ENCODE measurements at places on chromosomes 4 and X. TPM values are rescaled to one million over a fixed set of nuclear protein-coding genes. Genes with fewer than 3 reads are reported as not detected.

HHIP gene
- 0.53 TPM for total RNA-seq

BRS3 gene
- not detected for total RNA-seq

SPANXN3 gene
- not detected for total RNA-seq

PARM1 gene
- total RNA-seq: 0.07 TPM

UBA1 gene
- 178 TPM for total RNA-seq

ZNF185 gene
- total RNA-seq: 23.3 TPM

FGF13 gene
- total RNA-seq: not detected

XKRX gene
- 0.14 TPM for total RNA-seq

MAOB gene
- not detected for total RNA-seq

DUSP9 gene
- total RNA-seq: 1.7 TPM

UNC5C gene
- total RNA-seq: not detected

CTSO gene
- 1.6 TPM for total RNA-seq

CT83 gene
- not detected for total RNA-seq
